ENCODE measurements at places on chromosomes 12 and 14.

- no peak for DNase-seq
These were observed 177.4 kb downstream of the BTG1 start for GRCh38 chr12:91968076-91968776.

DNA sequence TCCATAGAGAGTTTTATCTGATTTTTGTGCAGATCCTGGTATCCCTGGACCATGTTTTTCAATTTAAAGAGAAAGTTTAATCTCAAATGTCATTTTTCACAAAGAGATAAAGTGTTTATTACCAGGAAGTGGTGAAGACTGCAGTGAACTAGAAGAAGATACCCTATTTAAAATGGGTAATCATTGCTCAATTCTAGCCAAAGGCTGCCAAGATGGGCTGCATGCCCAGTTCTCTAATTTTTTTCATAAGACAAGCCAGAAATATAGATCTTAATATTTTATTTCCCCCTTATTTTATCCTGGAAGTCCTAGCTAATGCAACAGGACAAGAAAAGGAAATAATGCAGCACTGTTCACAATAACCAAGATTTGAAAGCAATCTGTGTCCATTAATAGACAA, 343.5 kb downstream of the PCNX1 start:
- no peak for DNase-seq

GRCh38 chr14:95467657-95468056, 48.8 kb downstream of the SYNE3 start:
- DNase-seq, result no peak

DNA sequence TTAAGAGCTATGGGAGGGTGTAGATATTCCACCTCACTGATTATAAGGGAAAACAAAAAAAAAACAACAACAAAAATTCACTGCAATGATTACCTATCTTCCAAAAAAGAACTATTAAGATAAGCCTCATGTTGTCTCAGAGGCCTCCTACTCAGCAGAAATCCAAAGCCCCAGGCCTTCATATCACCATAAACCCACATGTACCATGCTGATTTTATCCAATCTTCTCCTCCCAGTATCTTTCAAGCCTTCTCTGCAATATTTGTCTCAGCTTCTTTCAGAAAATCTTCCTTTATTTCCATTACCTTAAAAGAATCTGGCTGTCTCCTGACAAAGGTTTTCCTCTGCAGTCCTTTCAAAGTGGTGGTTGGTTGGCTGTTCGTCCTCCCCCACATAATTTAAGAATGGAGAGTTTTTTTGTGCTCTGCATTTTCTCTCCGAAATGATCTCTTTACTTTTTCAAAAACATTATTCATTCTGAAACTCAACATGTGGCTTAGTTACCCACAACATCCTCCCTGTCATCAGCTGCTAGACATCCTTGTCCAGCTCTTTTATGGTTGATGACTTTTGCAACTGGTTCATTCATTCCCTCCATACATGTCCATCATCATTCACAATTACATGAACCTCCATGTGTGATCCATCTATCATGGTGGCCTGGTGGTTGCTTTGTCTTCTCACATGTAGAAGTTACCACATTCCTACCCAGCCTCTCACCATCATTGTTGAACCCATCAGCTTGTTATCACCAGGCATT, 2.9 kb upstream of the EPYC start:
- no peak for DNase-seq

DNA sequence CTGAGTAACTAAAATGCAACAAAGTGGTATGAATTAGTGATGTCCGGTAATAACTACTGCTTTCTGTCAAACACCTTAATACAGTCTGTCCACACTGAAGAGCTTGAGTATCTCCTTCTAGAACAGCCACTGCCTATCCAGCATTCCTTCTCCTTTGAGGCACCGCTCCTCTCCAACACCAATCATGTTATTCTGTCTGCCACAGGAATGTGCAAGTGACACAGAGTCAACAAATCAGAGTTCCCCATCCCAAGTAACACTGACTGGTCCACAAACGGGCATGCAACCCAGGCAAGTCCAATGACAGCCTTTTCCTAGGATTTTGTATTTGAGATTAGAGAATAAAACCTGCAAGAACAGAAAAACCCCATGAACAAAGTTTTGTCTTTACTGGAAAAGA, 3.8 kb downstream of the GXYLT1 start:
- no peak for DNase-seq

- DNase-seq, result no peak
These were observed 2.3 kb downstream of the WNT10B start for GRCh38 chr12:48969160-48969771.

- peak; percentile 85 for DNase-seq
These were observed 7.6 kb upstream of the SIX1 start for GRCh38 chr14:60656686-60657455.

DNA sequence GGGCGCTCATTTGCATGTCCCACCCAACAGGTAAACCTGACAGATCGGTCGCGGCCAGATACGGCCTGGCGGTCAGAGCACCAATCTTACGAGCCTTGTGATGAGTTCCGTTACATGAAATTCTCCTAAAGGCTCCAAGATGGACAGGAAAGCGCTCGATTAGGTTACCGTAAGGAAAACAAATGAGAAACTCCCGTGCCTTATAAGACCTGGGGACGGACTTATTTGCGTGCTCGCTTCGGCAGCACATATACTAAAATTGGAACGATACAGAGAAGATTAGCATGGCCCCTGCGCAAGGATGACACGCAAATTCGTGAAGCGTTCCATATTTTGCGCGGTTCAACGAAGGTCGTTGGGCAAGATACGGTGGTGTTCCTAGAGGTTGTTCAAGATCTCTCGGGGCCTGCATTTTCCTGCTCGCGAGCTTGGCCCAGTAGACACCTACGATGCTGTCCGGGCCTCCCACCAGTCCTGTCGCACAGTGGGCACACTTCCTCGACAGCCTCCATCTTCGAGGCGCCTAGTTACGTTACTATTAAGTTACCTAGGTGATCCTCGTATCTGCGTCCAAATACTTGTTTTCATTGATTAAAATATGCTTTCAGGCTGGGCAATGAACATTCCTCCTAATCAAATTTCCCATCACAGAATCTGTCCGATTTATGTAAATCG, at the start of gene RNU6-7:
Gene RNU6-7 (plus strand): TSS at position 230 of the 675 bp plus-strand sequence.
- DNase-seq, result no peak

- DNase-seq, result no peak
These were observed 96.1 kb upstream of the IFNG-AS1 start for GRCh38 chr12:67893022-67893580.

DNA sequence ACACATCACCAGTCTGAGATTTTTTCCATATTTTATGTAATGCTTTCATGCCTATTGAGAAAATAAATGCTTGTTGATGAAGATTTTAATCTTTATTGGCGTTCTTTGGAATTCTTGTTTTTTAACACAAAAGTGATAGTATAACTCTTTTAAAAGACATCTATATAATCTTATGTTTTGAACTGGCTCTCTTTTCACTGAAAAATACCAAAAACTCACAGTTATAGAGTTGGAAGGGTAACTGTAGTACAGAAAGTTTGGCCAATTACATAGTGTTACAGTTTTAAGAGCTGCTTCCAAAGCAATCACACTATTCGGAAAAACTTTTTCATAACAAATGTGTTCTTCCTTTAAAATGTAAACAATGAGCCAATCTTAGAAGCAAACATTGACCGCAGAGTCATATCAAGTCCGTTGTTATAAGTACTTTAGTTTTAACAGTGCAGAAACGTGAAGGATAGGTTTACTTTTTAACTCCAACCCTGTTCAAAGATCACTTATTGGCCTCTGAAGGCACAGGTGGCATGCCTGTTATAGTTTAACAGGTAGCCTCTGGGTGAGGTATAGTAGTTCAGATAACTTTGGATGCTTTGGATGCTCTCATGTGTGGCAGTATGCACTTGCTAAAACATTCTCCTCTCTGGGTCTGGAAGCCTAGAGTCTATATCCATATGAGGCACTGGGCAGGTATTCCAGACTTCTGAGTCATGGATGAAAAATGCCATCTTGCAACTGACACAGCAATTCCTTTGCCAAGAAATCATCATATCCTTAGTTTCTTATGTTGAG, 12.1 kb upstream of the NTN4 start:
- DNase-seq, result no peak

DNA sequence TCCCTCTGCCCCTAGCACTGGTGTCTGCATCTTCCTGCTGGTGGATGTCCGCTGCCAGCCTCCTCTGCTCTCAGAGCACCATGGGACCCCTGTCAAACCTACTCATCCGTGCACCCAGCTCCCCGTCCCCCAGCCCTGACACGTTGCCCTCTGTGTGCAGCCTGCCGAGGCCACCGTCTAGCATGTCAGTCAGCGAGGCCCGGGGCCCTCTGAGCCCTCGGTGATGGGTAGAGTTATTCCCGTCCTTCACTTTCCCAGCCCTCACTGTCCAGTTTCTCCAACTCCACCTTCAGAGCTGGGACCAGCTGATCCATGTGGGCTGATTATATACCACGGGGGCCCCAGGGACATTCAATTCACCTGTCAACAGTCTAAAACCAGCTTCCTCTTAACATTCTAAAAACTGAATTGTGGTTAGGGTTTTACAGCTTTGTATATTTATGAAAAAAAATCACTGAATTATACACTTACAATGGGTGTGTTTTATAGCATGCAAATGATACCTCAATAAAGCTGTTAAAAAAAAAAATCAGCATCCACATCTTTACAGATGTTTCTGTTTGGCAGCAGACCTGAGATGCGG, 61.3 kb downstream of the CCDC88C start:
- no peak for DNase-seq

DNA sequence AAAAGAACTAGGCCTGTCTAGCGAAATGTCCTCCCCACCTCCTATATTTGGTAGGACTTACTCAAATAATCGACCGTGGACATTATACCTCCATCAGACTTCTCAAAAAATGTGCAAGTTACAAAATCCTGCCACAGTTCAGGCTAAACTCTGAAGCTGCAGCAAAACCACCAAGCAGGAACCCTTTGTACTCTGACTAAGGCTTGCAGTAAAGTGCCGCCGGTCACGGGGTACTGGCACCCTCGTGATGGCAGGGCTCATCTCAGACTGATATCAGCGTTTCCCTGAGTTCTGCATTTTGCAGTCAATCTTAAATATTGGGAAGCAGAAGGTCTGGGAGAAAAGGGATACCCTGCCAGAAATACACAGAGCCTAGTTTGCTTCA, 17.1 kb downstream of the SLC11A2 start:
- peak; percentile 95 for DNase-seq

- no peak for DNase-seq
These were observed 109.6 kb downstream of the DYRK2 start for GRCh38 chr12:67758119-67758518.

DNA sequence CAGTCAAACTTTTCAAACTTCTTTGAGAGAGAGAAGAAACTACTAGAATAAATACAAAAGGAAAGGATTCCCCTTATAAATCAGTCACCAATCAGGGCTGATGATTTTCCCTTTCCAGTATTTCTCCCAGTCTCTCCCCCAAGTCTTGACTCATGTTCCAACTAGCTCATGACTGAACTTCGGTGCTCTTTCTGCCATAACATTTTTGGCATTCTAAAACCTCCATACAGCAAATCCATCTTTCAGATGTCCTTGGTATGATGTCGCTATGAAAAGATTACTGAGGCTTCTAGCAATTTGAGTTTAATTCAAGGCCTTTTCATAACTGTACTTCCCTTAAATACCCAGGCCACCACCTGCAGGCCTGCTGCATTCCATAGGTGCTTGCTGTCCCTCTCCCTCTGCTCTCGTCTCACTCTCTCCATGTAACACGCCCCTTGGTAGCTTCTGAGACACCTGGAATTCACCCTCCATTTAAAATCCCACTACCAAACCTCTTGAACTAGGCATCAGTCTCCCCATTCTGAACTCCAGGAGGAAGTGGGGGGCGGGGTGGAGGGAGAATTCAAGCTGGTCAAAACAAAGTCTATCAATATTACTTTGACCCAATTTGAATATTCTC, 2.4 kb downstream of the PRKD1 start:
- no peak for DNase-seq

- peak; percentile 94 for DNase-seq
These were observed 6.0 kb upstream of the STK38L start for GRCh38 chr12:27237790-27238771.

- DNase-seq, result no peak
These were observed 20.7 kb downstream of the YARS2 start for GRCh38 chr12:32734952-32735351.

- peak; percentile 67 for DNase-seq
These were observed 5.8 kb downstream of the CCNB1IP1 start for GRCh38 chr14:20327005-20327869.

GRCh38 chr12:94308612-94309011, 151.1 kb downstream of the CEP83 start:
- no peak for DNase-seq

GRCh38 chr12:102374190-102374589, 106.2 kb downstream of the IGF1 start:
- DNase-seq, result peak; percentile 35

DNA sequence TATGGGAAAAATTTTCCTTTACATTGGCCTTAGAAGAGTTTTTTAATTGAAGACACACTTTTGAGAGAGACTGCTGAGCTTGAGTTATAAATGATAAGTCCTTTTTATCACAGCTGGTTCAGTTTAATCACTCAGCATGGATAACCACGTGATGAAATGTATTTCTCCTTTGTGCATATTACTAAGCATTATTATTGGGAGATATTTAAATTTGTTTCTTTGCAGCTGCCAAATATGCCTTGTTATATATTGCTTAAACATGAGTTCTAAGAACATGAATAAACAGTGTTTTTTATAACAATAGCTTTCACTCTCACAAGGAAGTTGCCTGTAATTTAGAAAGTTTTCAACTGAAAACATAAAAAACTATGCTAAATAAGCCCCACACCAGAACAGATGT, 293.5 kb upstream of the LRFN5 start:
- DNase-seq, result no peak

DNA sequence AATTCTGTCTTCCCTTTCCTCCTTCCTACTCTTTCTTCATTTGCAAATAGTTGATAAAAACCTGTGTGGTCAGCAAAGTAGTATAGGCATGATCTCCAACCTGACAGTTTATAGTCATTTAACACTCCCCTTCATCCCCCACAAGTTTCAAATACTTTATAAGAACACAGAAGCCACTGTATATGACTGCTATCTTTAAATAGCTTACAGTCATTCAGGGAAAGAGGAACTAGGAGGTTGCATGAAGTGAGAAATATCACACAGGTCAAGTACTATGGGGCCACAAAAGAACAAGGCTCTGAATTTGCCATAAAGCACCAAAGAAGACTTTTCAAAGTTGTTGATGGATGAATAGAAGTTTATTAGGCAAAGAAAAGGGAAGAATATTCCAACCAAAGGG, 431.3 kb downstream of the NPAS3 start:
- no peak for DNase-seq

GRCh38 chr12:24285448-24285847, 336.0 kb upstream of the SOX5 start:
- DNase-seq, result no peak

GRCh38 chr14:95523815-95524448, 7.5 kb upstream of the SYNE3 start:
- DNase-seq, result no peak

- DNase-seq, result peak; percentile 1
These were observed 4.4 kb upstream of the GPHN start for GRCh38 chr14:66503532-66503931.

DNA sequence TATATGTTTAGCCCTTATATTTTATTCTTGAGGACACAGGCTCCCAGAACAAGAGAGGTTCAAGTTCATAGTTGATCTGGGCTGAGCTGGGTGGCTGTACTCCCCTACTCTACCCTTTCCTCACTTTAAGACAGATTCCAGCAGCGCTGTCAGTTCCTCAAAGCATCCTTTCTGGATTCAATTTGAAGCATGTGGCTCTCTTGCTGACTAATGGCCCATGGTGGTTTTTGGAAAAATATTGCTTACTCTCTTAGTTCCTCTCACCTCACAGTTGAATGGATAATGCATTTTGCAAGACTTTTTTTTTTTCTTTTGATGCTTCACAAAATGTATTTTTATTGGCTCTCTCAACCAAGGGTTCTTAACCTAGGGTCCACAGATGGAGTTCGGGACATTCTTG, 4.1 kb downstream of the PELI2 start:
- DNase-seq, result peak; percentile 59

- no peak for DNase-seq
These were observed 28.5 kb downstream of the CDKN1B start for GRCh38 chr12:12745576-12746211.
